ENCODE measurements at places on chromosomes 16 and 17.

DNA sequence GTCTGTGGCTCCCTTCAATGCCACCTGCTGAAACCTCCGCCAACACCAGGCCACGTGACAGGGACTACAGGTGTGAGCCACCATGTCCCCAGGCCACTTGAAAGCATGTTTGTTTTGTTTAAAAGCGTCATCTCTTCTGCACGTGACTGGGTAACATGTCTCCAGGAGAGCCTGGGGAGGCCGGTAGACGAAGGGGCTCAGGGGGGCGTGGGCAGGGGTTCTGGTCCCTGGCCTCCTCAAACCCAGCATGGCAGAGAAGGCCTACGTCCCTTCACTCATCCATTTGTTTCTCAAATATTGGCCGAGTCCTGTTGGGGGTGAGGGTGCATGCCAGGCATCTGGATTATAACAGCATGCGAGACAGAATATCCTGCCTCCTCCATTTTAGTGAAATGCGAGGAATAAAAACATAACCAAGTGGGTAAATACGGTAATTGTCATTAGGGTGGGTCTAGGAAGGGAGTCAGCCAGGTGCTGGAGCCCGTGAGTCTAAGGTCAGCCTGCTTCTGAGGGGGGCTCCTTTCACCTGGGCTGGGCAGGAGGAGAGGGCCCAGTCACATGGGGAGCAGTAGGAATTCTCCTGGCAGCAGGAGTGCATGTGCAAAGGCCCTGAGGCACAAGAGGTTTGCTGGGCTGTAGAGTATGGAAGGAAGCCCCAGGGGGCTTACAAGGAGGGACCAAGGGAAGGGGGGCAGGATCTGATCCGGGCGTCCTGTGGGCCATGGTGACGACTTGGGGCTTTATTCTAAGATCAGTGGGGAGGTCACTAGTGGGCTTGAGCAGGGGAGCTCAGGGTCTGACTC, 26.8 kb upstream of the CIBAR2 start:
- no peak for DNase-seq

DNA sequence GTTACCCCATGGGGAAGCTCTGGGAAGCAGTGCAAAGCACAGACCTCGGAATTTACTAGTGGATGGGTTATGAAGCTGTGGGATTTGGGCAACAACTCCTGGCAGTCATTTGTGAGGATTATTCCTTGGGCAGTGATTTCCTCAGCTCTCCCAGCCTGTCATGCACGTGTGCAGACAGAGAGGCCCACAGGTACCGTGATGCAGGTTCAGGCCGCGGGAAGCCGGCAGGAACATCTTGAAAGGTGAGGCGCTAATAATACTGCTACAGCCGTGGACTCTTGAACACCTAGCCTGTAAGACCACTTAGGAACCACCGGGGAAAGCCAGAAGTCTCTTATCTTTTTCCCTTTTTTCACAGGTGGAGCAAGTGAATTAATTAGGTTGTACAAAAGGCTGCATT, 80.2 kb upstream of the CPHXL start:
- DNase-seq, result no peak

DNA sequence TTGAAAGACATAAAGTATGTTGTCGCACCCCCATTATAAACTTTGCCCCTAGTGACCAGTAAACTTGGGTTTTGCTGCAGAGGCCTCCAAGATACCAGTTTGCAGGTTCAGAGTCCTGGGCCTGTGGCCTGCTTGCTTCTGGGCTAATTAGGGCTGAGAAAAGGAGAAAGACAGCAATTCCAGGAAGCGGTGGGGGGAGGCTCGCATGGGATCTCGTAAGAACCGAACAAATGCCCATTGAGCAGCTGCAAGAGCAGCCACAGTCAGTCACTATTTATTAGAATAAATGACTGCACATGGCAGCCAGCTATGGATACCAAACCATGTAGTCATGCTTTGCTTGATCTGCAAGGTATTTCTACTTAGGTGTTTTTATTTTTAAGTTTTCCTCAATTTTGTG, 4.9 kb downstream of the SHISA9 start:
- DNase-seq, result no peak

DNA sequence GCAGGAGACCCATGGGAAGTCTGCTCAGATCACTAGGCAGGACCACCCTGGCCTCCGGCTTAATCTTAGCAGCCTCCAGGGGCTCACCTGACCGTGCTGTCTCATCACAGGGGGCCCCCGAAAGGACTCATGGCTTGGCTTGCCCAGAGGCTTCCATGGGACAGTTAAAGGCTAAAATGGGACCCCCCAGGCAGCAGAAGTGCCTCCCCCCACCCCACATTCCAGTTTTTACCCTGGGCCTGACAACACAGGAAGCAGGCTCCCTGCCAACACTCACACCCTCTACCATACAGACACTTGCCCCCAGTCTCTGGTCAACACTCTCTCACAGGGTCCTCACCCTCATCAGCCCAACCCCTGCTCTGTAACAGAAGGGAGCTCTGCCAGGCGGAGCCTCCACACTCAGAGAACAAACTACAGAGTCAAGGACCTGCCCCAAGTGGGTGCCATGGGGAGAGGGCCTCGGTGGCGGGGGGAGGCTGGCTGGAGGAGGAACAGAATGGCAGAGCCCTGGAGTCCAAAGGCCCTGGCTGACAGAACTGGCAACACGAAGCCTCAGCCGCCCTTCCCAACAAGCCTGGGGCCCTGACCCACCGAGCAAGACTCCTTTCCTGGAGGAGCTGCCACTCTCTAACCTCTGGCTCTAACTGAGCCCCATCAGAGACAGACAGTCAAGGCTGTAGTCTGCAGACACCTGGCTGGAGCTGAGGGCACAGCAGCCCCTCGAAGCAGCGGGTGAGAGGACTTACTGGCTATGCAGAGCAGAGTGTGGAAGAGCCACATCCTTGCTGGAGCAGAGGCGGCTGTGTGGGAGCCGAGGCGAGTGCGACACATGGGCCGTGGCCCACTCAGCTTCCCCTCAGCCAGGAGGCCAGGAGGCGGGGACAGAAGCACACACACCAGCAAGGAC, at the start of gene ITGAE:
Gene ITGAE, minus strand, starts transcription at position 827 of the 910 bp plus-strand sequence. Its CDS starts 44 bp downstream, at position 783.
- no peak for DNase-seq

DNA sequence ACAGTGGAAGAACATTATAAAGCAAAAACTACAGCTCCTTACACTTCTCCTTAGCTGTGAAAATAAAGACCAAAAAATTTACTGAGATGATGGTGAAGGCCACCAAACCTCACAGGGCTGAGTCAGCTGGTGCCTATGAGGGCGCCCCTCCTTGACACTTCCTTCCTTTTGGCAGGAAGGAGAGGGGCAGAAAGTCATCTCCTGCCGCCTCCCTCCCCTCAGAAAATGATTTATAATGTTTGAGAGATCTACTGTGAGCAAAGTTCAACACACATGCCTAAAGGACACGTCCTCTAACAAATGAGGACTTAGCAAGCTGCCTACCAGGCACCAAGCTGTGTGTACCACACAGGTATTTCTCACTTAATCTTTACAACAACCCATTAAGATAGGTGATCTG, 245.7 kb downstream of the PRKCA start:
- no peak for DNase-seq

GRCh38 chr17:50594128-50594823, 33.8 kb downstream of the CACNA1G start:
- DNase-seq, result no peak

- no peak for DNase-seq
These were observed 77.7 kb downstream of the GAS7 start for GRCh38 chr17:10120749-10121148.

GRCh38 chr17:51608251-51608933, 348.0 kb downstream of the UTP18 start:
- no peak for DNase-seq

DNA sequence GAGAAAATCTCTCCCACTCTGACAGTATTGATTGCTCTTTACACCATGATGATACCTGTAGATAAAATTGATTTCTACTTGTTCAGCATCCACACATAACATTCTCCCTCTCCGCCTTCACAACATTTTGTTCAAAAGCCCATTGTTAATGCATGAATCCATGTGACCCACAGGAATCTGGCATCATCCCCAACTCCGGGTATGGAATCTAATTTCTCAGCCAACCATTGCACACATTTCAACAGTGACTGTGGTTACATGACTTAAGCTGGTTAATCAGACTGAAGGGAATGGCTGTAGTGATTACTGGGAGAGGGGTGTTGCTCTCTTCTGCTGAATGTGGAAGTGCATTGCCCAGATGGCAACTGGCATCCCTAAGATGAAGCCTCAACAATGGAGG, 161.4 kb upstream of the C16orf82 start:
- DNase-seq, result no peak

- DNase-seq, result no peak
These were observed 68.0 kb upstream of the DOC2B start for GRCh38 chr17:249236-249993.

GRCh38 chr16:70720425-70721201, 34.8 kb upstream of the MTSS2 start:
- DNase-seq, result no peak

DNA sequence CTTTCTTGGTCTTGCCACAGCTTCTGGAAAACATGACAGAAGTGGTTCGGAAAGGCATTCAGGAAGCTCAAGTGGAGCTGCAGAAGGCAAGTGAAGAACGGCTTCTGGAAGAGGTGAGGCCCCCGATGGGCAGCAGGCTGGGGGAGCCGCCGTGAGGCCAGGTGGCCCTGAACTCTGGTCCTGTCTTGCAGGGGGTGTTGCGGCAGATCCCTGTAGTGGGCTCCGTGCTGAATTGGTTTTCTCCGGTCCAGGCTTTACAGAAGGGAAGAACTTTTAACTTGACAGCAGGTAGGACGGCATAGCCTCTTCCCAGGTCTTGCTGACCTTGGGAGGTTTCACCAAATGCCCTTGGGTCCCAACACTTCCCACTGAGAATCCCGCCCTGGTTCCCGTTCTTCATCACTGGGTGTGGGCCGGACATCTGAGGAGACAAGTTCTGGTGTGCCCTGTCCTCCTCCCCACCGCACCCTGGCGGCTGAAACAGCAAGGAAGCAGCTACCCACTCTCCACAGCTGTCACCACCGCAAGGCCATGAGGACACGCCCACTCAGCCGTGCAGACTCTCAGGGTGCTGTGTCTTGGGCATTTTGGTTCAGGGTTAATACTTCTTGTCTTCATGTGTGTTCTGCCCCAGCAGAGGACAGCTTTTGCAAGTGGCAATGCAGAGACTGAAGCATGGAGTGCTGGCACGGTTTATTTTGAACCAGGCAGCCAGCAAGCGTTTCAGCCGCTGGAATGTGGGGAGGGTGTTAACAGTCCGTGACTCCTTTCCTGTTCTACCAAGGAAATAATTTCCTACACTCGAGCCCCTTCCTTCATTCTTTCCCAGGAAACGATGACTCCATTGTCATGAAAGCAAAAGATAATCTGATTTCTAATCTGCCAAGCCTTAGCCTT, 21.4 kb downstream of the NTAN1 start:
- DNase-seq, result no peak

DNA sequence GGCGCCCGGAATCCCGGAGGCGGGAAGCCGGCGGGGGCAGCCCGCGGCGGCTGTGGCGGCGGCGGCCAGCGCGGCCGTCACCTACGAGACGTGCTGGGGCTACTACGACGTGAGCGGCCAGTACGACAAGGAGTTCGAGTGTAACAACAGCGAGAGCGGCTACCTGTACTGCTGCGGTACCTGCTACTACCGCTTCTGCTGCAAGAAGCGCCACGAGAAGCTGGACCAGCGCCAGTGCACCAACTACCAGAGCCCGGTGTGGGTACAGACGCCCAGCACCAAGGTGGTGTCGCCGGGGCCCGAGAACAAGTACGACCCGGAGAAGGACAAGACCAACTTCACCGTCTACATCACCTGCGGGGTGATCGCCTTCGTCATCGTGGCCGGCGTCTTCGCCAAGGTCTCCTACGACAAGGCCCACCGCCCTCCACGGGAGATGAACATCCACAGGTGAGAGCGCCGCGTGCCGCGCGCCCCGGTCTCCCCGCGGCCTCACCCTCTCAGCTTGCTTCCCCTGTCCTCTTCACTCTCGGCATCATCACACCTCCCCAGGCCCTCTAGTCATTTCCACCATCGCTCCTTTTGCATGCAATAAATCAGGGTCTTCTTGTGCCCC, 706 bp downstream of the SHISA6 start:
- no peak for DNase-seq

DNA sequence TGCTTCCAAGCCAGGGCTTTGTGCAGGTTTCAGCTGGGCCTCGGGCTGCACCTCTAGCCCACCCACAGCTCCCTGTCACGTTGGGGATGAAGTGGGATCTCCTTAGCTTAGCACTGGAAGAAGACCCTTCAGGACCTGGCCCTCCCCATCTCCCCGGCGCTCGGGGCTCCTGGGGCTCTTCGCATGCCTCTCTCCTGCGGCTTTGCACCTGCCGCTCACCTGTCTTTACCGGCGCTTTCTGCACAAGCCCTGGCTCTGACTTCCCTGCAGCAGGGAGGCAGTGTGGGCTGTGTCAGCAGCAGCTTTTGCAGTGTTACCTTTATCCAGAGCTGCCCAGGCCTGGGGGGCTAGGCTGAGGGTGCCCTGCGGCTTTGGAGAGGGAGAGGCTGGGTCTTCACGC, 52.3 kb downstream of the NT5M start:
- no peak for DNase-seq

DNA sequence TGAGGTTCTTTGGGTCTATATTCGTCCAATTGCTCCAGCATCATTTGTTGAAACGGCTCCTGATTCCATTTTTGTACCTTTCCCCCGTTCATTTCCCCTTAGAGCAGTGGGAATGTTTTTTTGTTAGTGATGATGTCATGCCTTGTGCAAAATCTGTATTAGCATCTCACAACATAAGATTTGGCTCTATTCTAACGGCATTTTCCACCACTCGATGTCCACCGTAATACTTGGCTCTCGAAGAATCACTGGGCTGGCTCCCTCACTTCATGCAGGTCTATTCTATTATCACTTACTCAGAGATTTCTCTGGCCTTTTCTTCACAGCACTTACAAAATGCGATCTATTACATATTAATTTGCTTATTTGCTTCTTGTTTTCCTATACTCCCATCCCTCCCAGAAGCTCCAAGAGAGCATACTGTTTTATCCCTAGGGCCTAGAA, 571 bp upstream of the NME1 start:
- no peak for DNase-seq

- no peak for DNase-seq
These were observed 1.4 kb downstream of the LIG3 start for GRCh38 chr17:34981538-34982241.

GRCh38 chr17:2054512-2055291, at the start of gene HIC1:
TSS of gene HIC1 (plus strand) at chr17:2055103. CDS start at chr17:2056691, 1,588 bp downstream.
- no peak for DNase-seq

DNA sequence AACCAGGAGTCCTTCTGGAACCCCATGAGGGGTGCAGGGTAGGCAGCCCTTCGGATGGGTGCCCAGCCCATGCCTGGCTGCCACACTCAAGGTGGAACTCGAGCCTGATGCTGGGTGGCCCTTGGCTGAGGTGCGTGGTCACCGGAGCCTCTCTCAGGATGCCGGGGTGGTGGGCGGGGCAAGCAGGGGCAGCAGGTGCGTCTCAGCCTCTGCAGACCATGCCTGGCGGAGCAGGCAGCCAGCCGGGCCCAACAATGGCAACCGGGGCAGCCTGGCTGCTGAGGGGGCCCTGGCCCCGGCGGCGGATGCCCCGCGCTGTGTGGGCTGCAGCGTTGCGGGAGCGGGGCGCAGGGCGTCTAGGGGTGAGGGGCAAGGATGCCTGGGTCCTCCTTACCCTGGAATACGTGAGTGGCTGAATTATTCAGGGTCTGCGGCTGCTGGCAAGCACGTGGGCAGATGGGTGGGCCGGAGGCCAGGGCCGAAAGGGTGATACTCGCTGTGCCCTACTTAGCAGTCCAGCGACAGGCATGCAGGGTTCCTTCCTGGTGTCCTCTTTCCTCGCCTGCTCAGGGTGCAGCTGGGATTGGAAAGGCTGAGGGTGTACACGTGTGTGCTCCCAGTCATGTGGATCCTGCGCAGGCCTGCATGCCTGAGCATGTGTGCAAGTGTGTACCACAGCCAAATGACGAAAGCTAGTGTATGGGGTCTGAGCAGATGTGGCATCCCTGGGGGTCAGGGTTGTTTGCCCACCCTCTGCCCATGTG, 14.6 kb downstream of the MYO15A start:
- no peak for DNase-seq
